ENCODE measurements at places on chromosomes 13 and 19. TPM values are rescaled to one million over a fixed set of nuclear protein-coding genes. Genes with fewer than 3 reads are reported as not detected.

GRCh38 chr13:84777316-84777715, 895.0 kb upstream of the SLITRK1 start:
- DNase-seq, result no peak

DNA sequence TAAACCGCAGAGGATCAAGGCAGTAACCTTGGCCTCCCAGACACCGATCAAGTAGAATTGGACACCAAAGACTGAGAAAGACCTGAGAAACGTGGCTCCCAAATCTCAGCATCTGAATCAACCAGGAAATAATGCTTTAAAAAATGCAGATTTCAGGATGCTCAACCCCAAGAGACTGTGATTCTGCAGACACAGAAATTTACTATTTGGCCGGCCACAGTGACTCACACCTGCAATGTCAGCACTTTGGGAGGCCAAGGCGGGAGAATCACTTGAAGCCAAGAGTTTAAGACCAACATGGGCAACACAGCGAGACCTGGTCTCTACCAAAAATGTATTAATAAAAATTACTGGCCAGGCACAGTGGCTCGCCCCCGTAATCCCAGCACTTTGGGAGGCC, 6.2 kb downstream of the ABCC4 start:
- DNase-seq, result no peak

GRCh38 chr13:20994441-20994821, 67.0 kb downstream of the LATS2 start:
- DNase-seq, result no peak

The THSD1 gene
- total RNA-seq, result 6.6 TPM

DNA sequence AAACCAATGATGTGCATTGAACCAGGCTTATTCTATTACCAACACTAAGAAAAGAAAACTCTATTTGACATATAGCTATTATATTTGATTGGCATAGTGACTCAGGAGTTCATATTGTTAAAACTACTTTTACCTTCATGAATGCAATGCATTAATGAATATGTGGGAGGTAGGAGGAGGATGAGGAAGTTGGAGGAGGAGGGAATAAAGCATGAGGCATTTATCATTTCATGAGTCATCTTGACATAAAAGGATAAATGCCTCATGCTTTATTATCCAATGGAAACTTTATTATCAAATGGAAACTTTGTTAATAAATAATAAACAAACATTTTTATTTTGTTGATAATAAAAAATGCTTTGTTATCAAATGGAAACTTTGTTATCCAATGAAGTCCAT, 116.5 kb downstream of the SPRY2 start:
- DNase-seq, result no peak

DNA sequence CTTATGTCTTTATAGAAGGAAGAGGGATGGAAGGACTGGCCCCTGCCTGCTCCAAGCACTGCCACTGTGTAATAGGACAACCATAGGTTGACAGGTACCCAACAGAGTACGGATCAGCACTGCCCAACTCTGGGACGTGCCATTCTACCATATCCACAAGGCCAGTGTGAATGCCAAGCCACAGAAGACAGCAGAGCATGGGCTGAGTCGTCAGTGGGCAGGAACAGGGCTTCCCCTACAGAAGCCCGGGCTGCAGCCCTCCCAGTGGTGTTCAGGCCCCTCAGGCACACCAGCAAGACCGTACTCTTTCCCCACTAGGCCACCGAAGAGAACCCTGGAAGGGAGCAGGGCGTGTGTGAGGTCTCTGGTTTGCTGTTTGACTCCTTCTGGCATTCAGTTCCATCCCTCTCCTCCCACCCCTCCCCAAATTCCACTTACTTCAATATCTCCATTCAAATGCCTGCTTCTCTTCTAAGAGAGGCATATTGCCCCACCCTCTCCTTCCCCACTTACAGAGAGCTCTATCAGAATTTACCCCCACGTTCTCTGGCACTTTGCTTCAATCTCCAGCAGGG, 209.4 kb downstream of the FOXO1 start:
- DNase-seq, result no peak

GRCh38 chr19:12778017-12778904, 2.9 kb upstream of the HOOK2 start:
- DNase-seq, result peak; percentile 85

The NLRP4 gene
- total RNA-seq, result not detected
